MV-4-11 (cell line): ENCODE measurements at places on chromosomes 2 and 18.

- peak; percentile 35 for DNase-seq
Measured at GRCh38 chr2:239252801-239253200, 148.0 kb downstream of the HDAC4 start.

- no peak for DNase-seq
Measured at GRCh38 chr2:71895320-71896161, 252.1 kb downstream of the CYP26B1 start.

- DNase-seq: no peak
Measured at GRCh38 chr2:117963446-117963845, 50.4 kb downstream of the CCDC93 start.

DNA sequence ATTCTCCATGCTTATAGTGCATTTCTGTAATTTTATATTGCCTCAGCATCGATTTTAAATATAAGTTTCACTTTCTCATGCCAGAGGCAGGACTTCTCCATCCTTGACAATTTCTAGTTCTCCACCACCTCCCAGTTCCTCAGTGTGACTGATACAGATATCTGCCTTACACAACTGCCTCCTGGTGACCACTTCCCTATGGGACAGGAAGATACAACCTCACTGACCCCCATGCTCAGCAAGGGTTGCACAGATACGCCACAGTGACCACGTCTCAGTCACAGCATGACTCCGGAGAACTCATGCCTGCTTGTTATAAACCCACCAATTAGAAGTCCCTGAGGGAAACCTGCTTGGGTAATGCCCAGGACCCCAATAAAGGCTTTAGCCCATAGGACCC, 284.0 kb upstream of the MC4R start:
- peak; percentile 96 for DNase-seq

DNA sequence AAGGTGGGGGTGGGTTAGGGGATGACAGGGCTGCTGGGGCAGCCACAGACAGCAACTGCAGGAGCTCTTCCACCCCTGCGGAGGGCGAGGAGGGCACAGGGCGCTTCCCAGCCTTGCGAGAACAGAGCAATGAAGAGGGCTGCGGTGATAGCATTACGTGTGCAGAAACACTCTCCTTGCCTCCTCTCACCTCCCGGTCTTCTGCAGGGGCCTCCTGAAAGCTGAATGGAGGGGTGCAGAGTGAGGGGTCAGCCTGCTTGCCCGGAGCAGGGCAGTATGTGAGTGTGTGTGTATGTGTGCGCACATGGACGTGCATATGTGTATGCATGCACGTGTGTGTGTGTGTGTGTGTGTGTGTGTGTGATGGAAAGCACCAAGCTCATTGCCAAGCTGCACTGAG, 29.5 kb upstream of the IL1R2 start:
- DNase-seq: no peak

- no peak for DNase-seq
Measured at GRCh38 chr2:116676776-116677175, 1137.7 kb upstream of the DDX18 start.

DNA sequence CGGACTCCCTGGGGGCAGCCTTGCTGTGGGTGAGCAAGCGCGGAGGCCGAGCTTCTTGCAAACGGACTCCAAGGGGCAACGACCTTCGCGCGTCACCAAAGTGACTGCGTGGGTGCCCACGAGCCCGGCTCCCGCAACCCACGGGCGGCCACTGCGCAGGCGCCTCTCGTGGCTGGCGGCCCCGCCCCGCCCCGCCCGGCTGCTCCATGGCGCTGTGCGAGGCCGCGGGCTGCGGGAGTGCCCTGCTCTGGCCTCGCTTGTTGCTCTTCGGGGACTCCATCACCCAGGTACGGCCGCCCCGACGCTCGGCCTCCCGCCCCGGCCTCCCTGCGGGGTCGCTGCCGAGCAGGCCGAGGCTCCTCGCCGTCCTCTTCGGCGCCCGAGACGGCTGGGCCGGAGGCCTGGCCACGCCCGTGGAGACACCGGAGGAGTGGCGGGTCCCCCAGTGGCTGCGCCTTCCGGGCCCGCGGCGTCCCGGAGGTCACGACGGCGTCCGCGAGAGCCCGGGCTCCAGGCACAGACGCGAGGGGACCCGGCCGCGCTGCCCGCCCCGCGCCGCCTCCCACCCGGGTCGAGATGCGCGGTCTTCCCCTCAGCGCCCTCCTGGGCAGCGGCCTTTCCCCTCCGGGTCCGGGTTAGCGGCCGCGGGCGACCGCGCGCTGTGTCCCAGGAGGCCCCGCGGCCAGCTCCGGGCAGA, at the start of gene IAH1:
IAH1 (plus strand) TSS at position 191 of the 697 bp plus-strand sequence; CDS start at position 207, 16 bp downstream.
- peak; percentile 31 for DNase-seq

GRCh38 chr2:30622452-30622851, 175.4 kb downstream of the LCLAT1 start:
- DNase-seq: no peak

DNA sequence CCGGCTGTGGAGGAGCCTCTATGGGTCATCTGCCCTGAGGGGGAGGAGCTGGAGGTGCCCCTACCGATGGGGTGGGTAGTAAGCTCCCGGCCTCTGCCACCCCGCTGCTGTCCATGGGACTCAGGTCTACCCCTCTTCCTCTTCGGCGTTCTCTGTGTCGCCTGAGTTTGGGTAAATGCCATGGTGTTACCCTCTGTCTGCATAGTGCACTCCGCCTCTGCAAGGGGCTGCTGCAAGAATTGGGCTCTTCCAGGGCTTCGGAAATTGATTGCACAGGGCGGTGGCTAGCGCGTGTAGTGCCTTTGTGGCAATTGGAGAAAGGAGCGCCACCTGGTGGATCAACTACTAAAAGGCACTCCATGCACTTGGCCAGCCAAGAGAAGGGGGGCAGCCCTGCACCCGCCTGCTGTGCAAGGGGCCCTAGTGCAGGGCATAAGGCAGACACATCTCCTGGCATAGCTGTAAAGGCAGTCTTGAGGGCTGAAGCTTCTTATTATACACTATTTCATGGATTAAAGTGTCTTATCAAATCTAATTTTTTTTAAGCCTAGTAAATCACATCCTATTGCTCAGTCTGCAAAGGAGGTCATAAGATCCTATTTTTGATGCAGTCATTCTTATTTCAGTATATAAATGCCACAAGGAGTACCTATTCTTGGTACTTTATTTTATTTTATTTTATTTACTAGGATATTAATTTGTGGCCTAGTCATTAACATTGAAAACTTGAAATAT, 308.9 kb downstream of the PDE11A start:
- peak; percentile 65 for DNase-seq

- no peak for DNase-seq
Measured at GRCh38 chr2:27863146-27863545, 27.0 kb downstream of the RBKS start.

GRCh38 chr2:88693911-88694414, 2.5 kb downstream of the RPIA start:
- DNase-seq: peak; percentile 49

DNA sequence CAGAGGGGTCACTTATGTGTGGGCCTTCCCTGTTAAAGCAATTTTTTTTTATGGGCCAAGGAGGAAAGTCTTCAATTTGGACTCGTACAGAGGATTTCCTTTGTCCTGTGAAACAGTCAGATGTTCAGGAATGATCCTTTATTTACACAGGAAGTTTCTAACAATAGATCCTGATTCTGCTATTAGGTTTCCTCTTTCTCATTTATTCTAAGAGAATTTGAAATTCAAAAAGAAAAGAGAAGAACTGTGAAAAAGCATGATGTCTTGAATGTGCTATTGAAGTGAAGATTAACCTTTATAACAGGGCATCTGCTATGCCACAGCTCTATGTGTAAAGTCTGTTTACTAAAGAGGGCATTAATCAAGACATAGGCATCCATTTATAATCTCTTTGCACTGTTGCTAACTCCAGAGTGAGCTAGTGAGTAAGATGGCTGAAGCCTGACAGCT, 105.3 kb upstream of the FAM98A start:
- DNase-seq: no peak

- DNase-seq: no peak
Measured at GRCh38 chr2:206562375-206562774, 79.9 kb upstream of the FAM237A start.

- no peak for DNase-seq
Measured at GRCh38 chr18:35979112-35979511, 6.6 kb downstream of the RMP24 start.

- no peak for DNase-seq
Measured at GRCh38 chr2:56510610-56511009, 326.8 kb downstream of the CCDC85A start.

- DNase-seq: peak; percentile 38
Measured at GRCh38 chr2:152466041-152466440, 131.1 kb downstream of the FMNL2 start.

DNA sequence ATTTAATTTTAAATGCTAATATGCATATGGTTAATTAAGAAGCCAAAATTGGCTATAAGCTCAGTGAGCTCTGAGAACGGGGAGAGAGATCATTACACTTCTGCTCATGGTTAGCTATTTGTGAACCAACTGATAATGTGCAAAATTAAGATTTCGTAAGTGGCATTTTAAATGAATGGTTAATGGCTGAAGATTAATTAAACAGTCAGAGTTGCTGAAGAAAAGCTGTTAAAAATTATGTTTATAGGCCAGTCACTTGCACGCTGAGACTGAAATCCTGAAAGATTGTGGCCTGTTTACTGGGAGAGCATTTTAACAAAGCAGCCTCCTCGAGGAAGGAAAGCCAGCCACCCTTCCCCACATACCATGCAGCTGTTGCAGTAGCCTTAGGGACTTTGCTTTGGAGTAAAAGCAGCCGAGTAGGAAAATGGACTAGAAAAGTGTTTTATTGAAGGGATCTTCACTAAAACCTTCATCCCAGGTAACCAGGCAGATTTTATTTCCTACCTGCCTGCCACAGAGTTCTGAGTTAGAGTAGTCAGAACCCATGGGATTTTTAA, 218.8 kb upstream of the NRP2 start:
- no peak for DNase-seq

DNA sequence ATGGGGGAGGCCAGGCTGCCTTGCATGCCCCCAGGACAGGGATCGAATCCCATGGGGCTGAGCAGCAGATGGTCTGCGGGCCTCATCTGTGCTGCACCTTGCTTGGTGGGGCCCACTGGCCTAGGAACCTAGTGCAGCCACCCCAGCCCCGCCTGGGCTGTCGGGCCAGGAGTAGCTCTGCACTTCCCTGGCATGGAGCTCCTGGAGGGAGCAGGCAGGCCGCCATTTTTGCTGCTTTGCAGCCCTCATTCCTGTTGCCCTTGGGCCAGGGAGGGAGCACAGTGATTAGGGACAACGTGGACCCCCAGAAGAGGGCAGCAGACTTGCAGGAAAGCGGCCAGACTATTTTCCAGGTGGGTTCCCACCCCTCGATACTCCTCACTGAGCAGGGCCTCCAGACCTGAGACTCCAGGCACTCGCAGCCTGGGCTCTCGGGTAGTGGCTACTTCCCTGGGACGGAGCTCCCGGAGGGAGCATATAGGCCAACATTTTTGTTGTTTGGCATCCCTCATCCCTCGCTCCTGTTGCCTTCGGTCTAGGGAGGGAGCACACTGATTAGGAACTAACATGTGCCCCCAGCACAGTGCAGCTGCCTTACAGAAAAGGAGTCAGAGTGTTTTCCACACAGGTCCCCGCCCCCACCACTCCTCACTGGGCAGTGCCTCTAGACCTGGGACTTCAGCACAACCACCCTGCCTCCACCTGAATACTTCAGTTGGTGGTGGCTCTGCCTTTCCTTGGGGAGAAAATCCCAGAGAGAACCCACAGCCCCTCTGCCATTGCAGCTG, 99.5 kb downstream of the MAIP1 start:
- DNase-seq: no peak

DNA sequence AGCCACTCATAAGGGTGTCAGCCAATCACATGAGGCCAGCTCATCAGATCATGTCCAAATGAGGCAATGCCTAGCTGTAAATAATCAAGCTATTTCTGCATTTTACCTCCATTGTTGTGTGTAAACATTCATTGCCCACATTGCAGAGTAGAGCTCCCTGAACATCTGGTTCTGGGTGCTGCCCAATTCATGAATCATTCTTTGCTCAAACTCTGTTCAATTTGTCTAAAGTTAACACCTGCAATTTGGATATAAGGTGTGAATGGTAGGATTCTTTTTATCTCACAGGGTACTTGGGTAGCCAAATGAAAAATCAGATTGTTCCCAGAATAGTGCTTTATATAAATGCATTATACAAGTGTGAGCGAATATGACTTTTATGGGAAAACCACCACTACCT, 345.5 kb upstream of the NT5C1B start:
- DNase-seq: no peak

GRCh38 chr2:88187927-88188326, 17.8 kb downstream of the THNSL2 start:
- no peak for DNase-seq

- peak; percentile 90 for DNase-seq
Measured at GRCh38 chr2:240579771-240580614, 6.5 kb upstream of the CAPN10 start.

GRCh38 chr2:99680946-99681345, 191.1 kb upstream of the REV1 start:
- no peak for DNase-seq

DNA sequence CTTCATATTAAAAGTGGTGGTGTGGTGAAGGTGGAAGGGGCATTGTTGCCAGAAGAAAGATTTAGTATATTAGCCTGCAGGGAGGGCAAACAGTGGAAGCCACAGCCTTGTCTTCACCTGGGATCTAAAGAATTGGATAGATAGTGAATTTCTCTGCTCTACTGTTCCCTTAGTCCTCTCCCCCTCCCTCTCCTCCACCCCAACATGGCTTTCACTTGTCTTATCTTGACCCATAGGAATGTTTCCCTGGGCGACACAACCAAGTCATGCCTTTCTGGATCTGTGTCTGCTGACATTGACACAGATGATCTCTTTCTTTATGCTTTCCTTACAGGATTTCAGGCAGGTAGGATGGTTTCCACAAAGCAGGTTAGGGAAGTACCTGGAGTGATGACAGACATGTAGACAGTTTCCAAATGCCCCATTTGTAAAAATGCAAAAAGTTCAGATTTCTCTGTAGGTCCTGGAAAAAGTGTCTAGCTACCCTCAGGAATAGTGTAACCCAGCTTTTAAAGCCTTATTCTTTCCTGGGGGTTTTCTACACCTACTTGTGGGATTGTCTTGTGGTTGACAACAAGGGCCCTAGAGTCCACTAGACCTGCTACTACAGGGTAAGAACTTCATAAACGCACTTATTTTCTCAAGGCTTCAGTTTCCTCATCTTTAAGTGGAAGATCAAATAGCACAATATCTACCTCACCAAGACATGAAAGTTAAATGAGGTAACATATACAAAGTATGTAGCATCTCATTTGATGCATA, 184.2 kb upstream of the SP5 start:
- no peak for DNase-seq

GRCh38 chr2:36871068-36871707, 95.1 kb downstream of the STRN start:
- DNase-seq: no peak

GRCh38 chr2:127860130-127860529, 2.2 kb upstream of the POLR2D start:
- no peak for DNase-seq
